ENCODE measurements at places on chromosomes 3 and 15.

DNA sequence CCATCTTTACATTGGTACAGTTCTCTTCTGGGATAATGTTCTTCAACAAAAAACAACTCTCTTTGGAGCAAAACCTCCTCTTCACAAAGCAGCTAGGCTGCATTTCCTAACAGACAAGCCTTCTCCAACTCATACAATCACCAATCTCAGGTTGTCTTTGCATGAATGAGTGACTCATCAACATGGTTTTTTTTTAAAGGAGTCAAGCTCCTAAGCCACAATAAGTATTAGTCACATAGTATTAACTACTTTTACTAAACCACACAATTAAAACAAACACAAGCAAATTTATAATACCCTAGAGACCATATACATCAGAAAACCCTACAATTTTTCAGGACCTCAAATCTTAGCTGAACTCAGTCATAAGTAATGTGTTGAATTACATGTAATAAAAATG lies 137.4 kb downstream of the TBC1D5 start:
- no peak for DNase-seq

- no peak for DNase-seq
Observed at GRCh38 chr3:117193390-117193789, 483.8 kb downstream of the TUSC7 start.

DNA sequence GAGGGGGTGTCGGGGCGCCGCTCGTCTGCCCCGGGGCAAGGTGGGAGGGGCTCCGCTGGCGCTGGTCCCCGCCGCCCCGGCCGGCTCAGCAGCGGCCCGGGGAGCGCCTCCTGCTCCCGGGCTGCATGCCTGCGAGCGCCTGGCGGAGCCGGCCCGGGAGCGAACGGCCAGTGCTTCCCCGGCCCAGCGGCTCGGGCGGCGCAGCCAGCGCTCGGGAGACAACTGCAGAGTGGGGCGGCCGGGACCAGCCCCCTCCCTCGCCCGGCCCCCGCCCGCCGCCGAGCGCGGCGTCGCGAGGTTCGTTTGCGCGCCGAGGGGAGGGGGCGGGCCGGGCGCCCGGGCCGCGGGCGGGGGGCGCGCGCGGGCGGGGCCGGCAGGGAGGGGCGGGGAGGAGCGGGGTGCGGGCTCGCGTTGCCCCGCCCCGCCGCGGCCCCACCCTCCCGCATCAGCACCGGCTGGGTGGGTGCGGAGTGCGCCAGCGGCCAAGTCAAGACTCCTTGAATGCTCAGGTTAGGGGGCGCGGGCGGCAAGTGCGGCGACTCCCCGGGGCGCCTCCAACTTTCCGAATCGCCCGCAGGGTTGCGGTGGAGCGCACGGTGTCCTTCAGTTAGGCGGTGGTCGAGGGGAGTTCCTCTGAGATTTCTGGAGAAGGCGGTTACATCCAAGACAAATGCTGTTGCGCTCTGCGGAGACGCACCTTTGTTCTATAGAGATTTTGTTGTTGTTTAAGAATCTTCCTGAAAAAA lies at the start of gene RGMA:
Gene RGMA, minus strand, starts transcription at position 231 of the 746 bp plus-strand sequence. CDS start 279 bp downstream, outside the sequence.
- no peak for DNase-seq

GRCh38 chr3:138281561-138281960 lies 48.1 kb downstream of the NME9 start:
- no peak for DNase-seq

DNA sequence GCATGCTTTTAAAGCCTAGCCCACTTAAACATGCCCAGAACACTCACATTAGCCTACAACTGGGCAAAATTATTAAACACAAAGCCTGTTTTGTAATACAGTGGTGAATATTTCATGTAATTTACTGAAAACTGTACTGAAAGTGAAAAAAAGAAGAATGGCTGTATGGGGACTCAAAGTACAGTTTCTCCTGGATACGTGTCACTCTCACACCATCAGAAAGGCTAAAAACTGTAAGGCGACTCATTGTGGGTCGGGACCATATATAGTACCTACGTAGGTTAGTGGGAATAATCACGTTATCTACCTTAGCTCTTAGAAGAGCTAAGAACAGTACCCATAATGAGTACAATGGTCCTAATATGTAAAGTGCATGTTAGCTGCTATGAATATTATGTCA lies 80.2 kb upstream of the SPATA12 start:
- no peak for DNase-seq

- DNase-seq, result no peak
Observed at GRCh38 chr15:43429687-43430086, 58.8 kb downstream of the TUBGCP4 start.

DNA sequence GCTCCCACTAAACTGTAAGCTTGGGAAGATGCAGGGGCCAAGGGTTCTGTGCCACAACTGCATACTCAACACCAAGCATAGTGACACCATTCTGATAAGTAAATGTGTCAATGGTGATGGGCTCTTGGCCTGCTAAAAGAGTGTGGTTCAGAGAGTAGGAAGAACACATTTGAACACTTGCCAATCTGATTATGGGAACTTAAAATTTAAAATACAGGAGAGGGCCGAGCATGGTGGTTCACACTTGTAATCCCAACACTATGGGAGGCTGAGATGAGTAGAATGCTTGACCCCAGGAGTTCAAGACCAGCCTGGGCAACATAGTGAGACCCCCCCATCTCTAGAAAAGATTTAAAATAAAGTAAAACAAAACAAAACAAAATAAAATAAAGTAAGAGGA lies 34.1 kb downstream of the PTPN9 start:
- no peak for DNase-seq

DNA sequence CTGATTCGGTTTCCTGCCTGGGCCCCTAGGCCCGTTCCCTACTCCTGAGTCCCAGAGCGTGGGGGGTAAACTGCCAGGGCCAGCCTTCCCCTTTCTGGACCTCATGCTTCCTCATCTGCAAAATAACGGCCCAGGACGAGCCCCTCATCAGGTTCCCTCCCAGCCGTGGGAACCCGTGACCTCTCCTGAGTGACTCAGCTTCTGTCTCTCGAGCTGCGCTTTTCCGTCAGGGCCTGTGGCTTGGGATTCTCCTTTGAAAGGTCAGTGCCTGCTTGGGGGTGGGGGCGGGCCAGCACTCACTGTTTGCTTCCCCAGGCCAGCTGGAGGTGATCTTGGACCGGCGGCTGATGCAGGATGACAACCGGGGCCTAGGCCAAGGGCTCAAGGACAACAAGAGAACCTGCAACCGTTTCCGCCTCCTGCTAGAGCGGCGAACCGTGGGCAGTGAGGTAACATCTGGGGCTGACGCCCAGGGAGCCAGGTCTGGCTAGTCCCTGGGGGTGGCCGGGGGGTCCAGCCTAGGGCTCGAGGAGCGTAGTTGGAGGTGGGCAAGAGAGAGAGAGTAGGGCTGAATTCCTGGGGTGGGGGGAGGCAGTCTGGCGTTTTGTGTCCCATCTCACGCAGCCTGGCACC lies 12.8 kb downstream of the MAN2A2 start:
- DNase-seq, result no peak

Data from activated T-helper 9 cell treated with anti-CD3 and anti-CD28 coated beads, Interleukin-2, amount 50 U/mL, for 16 hours (primary cell).